ENCODE measurements at places on chromosomes 11 and 22. TPM values are rescaled to one million over a fixed set of nuclear protein-coding genes. Genes with fewer than 3 reads are reported as not detected.

JHY gene
- total RNA-seq: 2.7 TPM

KIAA1671 gene
- 86.1 TPM for total RNA-seq

DNA sequence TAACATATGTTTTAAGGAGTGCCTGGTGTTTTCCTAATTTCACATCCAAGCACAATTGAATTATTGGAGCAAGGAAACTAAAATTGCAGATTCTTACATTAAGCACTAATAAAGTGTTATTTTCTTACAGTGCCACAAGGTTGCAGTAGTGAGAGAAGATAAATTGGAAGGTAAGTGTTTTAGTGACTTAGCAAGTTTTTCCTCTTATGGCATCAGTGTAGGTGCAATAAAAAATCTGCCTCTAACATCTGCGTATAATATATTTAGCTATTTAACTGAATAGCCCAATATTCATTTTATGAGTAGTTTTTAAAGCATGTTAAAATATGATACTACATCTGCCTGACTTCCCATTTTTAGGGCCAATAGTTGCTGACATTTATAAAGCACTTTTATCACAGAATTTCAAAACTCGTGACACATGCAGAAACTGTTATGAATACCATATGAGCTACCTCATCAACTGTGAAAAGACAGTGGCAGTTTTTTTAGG is 19.0 kb downstream of the POLD3 start:
- no peak for DNase-seq

DNA sequence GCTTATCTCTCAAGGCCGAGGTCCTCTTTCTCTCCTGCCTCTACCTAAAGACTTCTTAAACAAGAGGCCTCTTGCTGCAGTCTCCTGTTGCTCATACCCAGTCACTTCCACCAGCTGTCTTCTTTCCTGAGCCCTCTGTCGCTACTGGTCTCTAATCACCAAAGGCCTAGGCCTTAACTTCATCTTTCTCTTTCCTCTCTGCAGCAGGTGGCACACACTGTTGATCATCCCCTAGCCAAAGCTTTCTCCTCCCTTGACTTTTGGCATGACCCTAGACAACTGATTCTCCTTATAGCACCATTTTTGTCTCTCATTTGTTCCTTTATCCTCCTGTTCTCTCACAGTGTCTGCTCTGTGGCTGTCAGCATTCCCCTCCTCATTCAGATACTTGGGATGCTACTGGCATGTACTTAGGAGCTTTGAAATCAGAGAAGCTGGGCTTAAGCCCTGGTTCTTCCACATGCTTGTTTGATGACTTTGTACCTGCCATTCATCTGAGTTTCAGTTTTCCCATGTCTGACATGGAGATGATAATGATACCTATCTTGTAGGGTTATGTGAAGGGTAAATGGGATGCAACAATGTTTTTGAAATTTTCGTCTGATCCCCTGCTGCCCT is 22.4 kb downstream of the ENDOD1 start:
- no peak for DNase-seq

INS gene
- total RNA-seq: not detected

UBQLNL gene
- 0.29 TPM for total RNA-seq

DNA sequence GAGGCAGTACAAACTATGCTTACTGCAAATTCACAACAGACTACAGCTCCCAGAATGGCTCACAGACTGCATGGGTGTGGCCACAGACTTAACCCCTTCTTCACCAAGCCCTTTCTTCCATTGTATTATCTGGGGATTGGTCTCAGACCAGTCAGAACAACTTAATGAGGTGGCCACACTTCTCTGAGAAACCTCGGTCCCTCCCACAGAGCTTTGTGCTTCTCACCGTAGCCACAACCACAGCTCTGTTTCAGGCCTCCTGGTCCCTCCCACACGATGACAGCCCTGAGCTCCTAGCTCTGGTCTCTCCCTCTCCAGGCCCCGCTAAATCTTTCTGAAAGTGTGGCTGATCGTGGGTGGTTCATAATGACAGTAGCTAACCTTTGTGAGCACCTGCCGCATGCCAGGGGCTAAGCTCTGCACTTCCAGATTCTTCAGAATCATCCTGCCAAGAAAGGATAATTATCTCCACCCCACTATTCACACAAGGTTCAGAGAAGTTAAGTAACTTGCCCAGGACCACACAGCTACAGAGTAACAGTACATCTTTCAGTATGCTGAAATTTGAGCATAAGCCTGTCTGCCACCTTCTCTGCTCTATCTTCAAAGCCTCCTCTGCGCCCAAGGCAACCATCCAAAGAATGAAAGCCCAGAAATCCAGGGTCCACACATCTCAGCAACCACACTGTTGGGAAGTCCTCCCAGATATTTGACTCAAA is 5.4 kb downstream of the PDE2A start:
- DNase-seq: no peak

GRCh38 chr11:124832571-124832970 is 32.4 kb upstream of the MSANTD2 start:
- no peak for DNase-seq

OR10G6 gene
- not detected for total RNA-seq

SLC5A12 gene
- not detected for total RNA-seq

GRCh38 chr11:130523609-130524008 is 75.2 kb downstream of the ADAMTS15 start:
- DNase-seq: peak; percentile 89

CHEK1 gene
- 0.99 TPM for total RNA-seq

- DNase-seq: no peak
These were observed 760.3 kb downstream of the CNTN5 start for GRCh38 chr11:99781074-99781473.

ART1 gene
- total RNA-seq: not detected

DNA sequence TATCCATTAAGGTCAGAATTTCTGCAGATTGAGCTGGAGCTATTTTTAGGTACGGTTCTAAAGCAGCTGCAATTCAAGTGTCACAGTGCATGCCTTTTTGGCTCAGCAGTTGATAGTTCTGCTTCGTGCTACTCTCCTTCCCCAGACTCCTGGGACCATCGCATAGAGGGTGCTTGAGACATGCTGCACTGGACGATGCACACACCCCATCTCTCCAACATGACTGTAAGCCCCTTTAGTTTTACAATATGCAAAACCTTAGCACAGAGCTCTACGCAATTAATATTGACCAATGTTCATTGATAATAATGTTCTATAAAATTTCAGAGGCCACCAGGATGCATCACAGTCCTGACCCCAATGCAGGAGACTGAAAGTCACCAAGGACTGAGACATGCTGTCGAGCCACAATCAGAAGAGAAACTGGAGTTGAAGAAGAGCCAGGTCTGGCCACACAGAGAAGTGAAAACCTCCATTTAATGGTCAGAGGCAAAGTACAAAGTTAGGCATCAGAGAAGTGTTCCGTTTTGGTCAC is 120.9 kb upstream of the ZC3H12C start:
- no peak for DNase-seq

TRMU gene
- total RNA-seq: 43.5 TPM

GRCh38 chr22:28920757-28921584 is 37.6 kb downstream of the ZNRF3 start:
- no peak for DNase-seq

GRCh38 chr22:32969502-32969901 is 88.7 kb downstream of the SYN3 start:
- no peak for DNase-seq

DNA sequence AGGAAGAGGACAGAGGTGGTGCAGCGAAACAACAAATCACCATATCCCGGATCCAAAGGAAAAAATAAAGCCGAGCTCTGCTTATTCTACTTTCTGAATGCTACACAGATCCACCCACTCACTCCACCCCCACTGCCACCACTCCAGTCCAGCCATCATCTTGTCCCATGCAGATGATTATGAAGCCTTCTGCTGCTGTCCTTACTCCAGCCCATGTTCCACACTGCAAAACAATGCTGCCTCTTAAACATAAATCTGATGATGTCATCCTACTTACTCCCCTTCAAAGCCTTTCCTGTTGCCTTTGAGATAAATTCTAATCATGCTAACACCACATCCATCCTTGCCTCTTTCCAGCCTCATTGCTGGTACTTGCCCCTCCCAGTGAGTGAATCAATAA is 6.5 kb upstream of the DRD2 start:
- no peak for DNase-seq

GRCh38 chr11:40384991-40385390 is 1074.5 kb downstream of the LRRC4C start:
- DNase-seq: no peak

DNA sequence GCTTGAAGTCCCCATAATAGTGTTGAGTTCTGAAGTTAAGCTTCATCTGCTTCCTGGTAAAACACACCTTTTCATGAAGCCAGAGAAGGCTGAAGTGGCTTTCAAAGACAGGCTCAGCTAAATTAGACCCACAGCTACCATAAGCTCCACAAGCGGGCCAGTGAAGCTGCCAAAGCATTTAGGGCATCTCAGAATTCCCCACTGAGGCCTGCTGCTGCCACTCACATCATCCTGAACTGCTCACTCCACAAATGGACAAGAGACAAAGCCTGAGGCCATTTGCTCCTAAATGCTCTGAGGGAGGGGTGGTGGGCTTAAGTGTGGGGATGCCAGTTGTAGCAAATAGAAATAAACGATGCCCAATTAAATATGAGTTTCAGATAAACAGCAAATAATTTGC is 14.6 kb downstream of the CCDC83 start:
- no peak for DNase-seq

DNA sequence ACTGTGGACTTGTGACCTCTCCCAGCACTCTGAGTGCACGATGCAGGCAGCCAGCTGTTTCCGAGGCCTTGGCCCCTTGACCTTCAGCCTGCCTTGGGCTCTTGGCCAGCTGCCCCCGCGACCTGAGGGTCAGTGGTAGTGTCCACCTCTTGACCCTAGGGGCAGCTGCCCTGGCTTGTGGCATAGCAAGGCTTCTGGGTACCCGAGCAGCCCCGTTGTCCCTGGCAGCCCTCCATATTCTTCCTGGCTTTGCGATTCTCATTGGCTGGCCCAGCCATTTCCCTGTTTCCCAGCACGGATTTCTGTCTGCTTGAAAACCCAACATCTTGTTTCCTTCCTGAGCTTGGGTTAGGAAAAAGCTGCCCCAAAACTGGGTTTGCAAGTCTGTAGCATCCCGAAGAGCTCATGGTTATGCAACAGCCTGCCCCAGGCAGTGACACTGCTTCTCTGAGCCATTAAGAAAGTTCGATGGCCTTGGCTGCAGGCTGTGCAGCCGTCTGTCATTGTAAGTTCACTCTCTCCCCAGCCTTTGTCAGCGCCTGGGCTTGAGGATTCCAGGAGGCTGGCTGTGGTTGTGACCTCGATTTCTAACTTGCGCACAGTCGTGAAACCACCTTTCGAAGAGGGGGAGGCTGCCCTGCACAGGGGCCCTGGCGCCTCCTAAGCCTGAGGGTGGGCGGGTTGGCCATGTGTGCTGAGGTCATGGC is 48.8 kb downstream of the FBLN1 start:
- DNase-seq: no peak

DNA sequence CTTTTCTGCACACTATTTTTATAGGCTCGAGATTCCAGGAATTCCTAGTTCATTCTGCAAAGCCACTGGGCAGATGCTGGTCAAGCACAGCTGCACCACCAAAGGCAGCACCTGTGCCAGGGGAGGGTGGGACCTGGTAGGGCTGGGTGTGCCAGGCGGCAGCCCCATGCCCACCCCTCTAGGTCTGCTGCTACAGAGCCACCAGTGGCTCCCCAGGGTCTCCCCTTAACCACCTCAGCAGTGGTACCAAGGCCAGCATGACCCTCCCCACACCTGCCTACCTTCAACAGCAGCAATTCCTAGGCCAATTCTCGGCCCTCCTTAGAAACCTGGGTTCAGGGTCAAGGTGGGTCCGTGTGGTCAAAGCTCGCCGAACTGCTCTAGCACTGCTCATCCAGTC is 39.5 kb downstream of the PHF21B start:
- no peak for DNase-seq

DNA sequence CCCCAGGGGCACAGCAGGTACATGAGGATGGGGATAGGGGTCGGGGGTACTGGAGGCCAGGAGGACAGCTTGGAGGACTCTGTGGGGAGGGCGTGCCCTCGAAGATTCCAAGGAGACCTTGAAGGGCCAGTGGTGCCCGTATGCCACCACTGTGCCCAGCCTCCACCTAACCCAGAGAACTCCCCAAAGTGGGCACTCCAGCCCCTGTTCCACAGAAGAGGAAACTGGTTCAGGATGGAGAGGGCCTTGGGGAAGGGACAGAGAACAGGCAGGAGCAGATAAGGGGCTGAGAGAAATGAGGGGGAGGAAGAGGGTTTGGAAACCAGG is 2.2 kb upstream of the PHLDA2 start:
- no peak for DNase-seq

- peak; percentile 28 for DNase-seq
These were observed 492.6 kb upstream of the CADM1 start for GRCh38 chr11:115996808-115997188.

P4HA3 gene
- total RNA-seq: not detected

- no peak for DNase-seq
These were observed 4.7 kb downstream of the MRGPRD start for GRCh38 chr11:68976095-68976494.

- no peak for DNase-seq
These were observed 1153.0 kb upstream of the TENM4 start for GRCh38 chr11:80593648-80594374.

CLCF1 gene
- total RNA-seq: 2.8 TPM

DNA sequence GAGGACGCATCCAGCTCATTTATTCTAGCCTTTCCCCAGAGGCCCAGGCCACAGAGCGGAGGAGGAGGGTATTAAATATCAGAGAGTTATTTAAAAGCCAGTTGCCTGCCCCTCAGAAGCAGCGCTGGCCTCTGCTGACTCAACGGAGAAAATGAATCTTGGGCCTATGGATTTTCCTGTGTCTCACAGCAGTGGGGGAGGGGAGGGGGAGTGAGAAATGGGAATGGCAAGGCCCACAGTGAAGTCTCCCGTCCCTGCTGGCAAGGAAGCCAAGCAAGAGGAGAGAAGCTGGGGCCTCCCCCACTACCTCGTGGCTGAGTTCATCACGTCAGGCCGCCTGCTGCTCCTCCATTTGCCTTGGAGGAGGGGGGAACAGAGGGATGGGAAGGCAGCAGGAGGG is 4.5 kb upstream of the TPBGL start:
- peak; percentile 79 for DNase-seq

- no peak for DNase-seq
These were observed 19.2 kb downstream of the GLYATL1 start for GRCh38 chr11:58958500-58958899.

DNA sequence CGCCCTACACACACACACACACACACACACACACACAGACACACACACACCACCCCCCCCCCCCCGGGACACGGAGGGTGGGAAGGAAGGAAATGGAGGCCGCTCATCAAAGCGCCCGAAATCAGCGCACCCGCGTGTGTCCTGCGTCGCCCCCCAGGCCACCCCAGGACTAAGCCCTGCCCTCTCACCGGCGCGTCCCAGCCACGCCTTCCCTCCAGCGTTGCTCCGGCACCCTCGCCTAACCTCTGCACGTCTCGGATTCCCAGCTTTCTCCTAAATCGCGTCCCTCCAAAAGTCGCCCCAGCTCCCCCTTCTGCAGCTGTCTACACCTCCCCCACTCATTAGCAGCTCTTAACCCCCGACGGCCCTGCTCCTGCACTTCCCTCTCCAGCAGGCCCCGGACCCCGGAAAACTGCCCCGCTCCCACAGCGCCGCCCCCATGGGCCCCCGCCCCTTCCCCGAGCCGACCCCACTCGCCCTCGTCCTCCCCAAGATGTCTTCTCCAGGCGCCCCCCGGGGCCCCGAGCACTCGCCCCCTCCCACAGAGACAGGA is 557 bp downstream of the PACSIN2 start:
- no peak for DNase-seq
